WTC11 (cell line): ENCODE measurements at places on chromosomes 3 and 15. TPM values are rescaled to one million over a fixed set of nuclear protein-coding genes. Genes with fewer than 3 reads are reported as not detected.

RTP3 gene
- not detected in 3 replicates for total RNA-seq

PSTPIP1 gene
- total RNA-seq = 1.3 to 1.6 TPM (median 1.5 TPM) in 3 replicates

CYP1A2 gene
- 0.07 TPM in 1 of 3 replicates, not detected in the others for total RNA-seq

CX3CR1 gene
- total RNA-seq = 0.07 to 0.37 TPM (median 0.11 TPM) in 3 replicates

FANCD2OS gene
- not detected in 3 replicates for total RNA-seq

ZNF35 gene
- 11.1 to 17.2 TPM (median 13.9 TPM) in 3 replicates for total RNA-seq

STX19 gene
- not detected in 3 replicates for total RNA-seq

SV2B gene
- 0.64 to 1.4 TPM (median 0.82 TPM) in 3 replicates for total RNA-seq

FETUB gene
- total RNA-seq = not detected in 3 replicates

SOX14 gene
- total RNA-seq = 0.34 to 0.78 TPM (median 0.70 TPM) in 3 replicates

ATP10A gene
- 2.1 to 2.4 TPM (median 2.1 TPM) in 3 replicates for total RNA-seq

PYGO1 gene
- 0.46 to 0.55 TPM (median 0.50 TPM) in 3 replicates for total RNA-seq

TMEM158 gene
- total RNA-seq = 17.9 to 19.0 TPM (median 18.5 TPM) in 3 replicates

GPR149 gene
- total RNA-seq = 0.09 TPM in 1 of 3 replicates, not detected in the others

AMT gene
- total RNA-seq = 54.6 to 66.6 TPM (median 57.8 TPM) in 3 replicates

USP50 gene
- total RNA-seq = not detected in 3 replicates

DNA sequence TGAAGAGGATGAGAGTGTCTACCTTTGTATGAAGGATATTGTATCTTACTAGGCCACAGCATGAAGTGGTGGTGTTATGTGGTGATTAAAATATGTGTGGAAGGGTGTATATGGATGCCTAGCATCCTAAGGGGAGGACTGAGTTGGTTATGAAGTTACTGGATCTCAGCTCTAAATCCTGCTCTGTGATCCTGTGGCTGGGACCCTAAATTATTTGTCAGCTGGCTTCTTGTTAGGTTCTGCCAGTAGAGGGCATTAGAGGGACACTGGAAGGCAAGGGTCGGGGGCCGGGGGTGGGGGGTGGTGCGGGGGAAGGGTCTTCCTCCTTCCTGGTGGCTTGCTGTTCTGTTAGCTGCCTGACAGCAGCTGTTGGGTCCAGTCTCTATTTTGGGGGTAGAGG, 34.9 kb downstream of the MORF4L1 start:
- DNase-seq = peak; percentile 25

- no peak for DNase-seq
Measured at GRCh38 chr3:16668776-16669545, 63.7 kb upstream of the DAZL start.

- no peak for DNase-seq
Measured at GRCh38 chr3:129604767-129605166, 1.7 kb downstream of the PLXND1 start.

GRCh38 chr3:55676643-55677042, 189.5 kb upstream of the WNT5A start:
- DNase-seq = no peak

DNA sequence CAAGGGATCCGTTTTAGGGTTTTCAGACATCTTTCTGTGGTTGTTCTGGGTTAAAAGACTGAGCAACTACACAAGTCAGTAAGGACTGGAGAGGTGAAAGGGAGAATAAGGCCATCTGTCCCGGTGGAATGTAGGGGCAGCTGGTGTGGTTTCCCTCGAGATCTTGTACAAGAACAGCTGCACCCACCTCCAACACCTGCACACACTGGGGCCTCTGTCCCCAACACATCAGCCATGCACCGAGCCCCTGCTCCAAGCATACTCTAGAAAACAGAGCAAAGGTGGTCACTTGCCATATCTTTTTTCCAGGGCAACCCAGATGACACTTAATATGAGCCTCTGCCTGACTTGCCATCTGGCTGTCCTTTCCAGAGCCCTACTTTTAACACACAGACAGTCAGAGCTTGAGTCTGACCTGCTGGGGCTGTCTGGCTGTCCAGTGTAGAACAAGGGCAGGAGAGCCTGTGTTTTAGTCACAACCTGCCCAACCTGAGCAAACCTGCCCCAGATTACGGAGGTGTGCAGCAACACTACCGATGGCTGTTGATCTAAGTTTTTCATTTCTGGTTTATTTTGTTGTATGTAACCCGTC, 12.2 kb downstream of the MAN2A2 start:
- DNase-seq = no peak

- DNase-seq = no peak
Measured at GRCh38 chr3:23938688-23939087, 6.4 kb upstream of the NR1D2 start.

DNA sequence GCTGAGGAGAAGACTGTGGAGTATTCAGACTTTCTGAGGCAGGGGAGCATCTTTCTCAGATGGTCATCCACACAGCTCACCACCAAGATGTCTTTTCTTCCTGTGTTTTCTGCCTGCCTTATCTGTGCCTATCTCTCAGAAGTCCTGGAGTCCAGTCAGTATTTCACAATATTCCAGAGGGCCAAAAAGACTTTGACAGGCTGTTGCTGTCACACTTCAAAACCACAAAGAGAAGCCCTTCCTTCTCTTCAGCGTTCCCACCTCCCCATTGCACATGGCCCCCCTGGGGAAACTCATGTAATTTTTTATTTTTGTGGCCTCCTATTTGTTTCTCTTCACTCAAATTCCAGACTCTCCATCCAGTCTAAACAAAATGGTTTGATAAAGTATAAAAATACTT, 585.2 kb downstream of the EPHA3 start:
- no peak for DNase-seq

GRCh38 chr3:87410110-87410509, 133.7 kb upstream of the POU1F1 start:
- DNase-seq = no peak

DNA sequence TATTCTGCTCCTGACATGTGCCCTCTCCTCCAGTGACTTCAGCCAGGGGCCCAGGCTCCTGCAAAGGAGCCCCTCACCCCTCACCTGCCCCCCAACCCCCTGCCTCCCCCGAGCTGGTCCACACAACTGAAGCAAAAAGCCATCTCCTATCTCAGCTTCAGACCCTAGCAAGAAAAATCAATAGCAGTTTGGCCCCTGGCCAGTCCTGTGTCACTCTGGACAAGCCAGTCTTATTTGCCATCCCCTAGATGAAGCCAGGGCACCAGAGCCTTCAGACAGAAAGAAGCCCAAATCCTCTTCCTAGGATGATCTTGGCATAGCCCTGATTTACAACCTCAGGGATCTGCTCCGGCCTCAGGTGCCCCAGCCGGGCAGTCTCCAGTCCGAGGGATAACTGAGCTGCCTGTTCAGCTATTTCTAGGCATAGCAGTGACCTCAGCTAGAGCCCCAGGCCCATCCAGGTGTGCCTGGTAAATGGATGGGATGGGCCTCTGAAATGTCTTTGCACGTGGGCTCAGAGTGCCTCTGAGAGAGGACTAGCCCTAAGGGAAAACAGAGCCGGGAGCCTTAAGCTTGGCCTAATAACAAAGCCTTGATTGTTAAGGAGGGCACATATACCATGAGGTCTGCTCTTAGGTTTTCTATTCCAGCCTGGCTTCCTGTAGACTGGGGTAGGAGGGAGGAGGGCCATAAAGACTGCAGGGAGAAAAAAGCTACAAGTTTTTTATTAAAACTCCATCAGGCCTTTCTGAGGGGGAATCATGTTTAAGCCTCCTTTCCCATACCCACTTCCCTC, 242.0 kb downstream of the SHQ1 start:
- DNase-seq = no peak

DNA sequence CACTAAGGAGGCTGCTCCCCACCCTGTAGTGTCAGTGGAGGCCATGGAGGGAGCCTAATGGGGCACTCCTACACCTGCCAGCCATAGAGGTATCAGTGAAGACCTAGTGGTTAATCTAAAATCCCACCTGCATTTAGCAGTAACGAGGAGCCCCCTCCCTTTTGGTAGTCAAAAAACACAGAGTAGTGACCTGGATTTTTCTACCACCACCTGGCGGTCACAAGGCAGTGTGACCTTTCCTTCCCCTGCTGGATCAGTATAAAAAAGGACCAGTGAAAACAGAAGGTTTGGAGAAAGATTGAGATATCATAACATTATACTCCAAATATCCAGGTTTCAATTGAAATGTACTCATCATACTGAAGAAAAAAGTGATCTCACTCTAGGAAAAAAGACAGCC, 241.2 kb downstream of the PYDC2 start:
- peak; percentile 26 for DNase-seq

- no peak for DNase-seq
Measured at GRCh38 chr3:127960421-127960965, 45.5 kb downstream of the KBTBD12 start.

DNA sequence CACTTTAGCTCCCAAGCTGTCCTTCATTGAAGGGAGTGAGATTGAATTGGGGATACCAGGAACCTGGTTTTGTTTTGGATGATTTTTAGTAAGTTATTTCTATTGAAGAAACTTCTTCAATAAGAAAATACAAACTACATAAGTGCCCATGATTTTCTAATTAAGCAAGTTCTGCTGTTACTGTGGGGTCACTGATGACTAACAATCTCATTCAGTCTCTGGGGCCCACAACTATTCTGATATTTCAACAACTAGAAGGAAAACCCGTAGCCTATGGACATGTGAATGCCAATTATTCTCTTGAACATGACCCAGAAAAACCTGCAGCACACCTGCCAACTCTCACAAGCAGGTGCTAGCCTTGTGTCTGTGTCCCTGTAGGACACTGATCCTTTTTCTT, 184.6 kb downstream of the DCLK3 start:
- no peak for DNase-seq

DNA sequence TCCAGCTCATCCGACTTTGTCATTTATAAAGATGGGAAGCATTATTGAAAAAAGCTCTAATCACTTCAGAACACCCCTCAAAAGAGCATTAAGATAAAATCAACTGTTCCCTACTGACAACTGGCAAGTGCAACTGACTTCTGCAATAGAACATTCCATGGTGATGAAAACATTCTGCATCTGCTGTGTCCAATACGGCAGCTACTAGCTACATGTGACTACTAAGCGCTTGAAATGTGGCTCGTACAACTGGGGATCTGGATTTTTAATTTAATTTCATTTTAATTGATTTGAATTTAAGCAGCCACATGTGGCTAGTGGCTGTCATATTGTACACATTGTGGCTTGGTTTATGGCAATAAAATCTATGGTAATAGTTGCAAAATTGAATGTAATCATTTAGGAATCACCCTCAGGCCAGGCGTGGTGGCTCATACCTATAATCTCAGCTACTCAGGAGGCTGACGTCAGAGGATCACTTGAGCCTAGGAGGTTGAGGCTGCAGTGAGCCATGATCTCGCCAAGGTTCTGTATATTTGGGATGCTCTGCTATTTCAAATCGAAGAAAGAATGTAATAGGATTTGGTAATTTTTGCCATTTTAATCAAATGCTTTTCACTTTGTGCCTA, 390.3 kb downstream of the GABRB3 start:
- no peak for DNase-seq

- no peak for DNase-seq
Measured at GRCh38 chr3:77412021-77412438, 372.1 kb downstream of the ROBO2 start.

DNA sequence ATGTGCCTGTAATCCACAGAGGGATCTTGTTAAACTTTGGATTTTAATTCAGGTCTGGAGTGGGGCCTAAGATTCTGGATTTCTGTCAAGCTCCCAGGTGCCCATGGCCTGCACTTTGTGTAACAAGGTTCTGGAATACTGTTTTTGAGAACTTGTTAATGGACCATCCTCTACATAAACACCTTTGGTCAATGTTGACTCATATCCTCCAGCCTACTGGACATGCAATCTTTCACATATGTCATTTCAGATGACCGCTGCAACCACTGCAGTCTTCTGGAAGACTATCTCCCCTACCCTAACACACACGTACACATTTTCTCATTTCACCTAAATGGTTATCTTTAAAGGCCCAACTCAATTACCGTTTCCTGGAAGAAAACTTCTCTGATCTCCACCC, 302.1 kb upstream of the TPRG1 start:
- DNase-seq = no peak

DNA sequence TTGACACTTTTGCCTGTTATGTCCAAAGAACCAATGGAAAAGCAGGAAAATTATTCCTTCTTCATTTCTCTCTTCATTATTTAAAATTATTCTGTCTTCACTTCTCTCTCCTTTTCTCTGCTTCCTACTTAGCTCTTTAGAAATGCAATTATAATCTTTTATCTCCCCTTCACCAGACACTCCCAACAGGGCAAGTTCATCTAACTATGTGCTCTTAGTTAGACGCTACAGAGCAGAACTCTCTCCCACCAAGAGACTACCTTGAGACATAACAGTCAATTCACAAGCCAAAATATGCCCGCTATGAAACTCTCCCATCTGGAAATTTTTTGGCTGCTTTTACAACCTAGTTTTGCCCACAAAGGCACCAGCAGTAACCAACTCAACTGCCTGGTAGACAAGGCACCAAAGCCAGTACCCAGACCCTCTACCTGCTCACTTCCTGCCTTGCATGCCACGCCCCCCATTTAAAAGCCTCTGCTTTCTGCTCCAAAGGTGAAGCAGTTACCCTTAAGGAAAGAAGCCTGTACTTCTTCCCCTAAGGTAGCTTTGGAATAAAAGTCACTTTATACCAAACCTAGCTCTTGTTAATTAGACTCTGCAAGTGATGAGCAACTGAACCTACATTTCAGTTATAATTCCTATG, 28.1 kb downstream of the CCRL2 start:
- no peak for DNase-seq

GRCh38 chr3:188001093-188001492, 152.9 kb upstream of the LPP start:
- DNase-seq = no peak

DNA sequence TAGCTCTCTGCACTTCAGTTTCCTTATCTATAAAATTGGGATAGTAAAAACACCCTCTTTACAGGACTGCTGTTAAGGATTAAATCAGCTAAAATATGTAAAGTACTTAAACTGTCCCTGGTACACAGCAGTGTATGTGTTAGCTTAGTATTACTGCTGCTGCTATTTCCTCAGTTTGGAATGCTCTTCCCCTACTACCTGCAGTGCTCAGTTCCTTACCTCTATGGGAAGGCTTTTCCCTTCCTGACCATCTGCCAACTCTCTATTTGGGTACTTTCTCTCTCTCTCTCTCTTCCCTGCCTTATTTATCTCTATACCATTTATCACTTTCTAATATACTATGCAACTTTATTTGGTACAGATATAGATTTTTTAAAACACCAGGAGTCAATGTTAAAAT, 26.5 kb downstream of the KPNA4 start:
- DNase-seq = no peak

DNA sequence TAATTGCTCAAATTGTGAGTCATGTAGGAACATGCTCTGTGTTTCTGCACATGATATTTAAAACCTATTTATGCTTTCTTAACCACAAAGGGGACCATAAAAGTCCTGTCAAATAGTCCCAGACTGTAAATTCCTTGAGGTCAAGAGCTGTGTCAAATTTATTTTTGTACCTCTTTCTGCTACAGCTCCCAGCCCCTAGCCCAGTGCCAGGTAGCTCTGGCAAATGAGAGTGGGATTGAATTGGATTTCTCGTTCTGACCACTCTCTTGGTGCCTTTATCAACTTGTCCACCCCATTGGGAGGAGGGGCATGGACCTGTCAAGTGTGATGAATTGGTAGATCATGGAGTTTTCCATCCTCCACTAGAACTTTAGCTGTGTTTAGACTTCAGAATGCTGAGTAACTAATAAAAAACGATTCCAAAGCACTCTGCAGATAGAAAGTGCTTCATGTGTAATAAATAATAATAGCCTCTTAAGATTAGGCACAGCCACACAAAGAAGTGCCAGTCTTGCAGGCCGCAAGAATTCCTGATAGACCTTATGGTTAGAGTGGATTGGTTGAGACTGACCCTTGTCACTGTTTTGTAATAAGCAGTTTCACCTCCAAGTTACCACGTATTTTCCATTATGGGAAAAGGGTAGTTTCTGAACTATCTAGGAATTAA, 120.4 kb downstream of the LPP start:
- DNase-seq = no peak
